Stimulated activated CD8-positive, alpha-beta memory T cell treated with anti-CD3 and anti-CD28 coated beads, Interleukin-4, amount 100 ng/mL, for 4 hours (primary cell): ENCODE measurements at places on chromosomes 5 and 9.

GRCh38 chr9:135905380-135906258 lies 1.7 kb downstream of the CAMSAP1 start:
- DNase-seq = peak; percentile 42

DNA sequence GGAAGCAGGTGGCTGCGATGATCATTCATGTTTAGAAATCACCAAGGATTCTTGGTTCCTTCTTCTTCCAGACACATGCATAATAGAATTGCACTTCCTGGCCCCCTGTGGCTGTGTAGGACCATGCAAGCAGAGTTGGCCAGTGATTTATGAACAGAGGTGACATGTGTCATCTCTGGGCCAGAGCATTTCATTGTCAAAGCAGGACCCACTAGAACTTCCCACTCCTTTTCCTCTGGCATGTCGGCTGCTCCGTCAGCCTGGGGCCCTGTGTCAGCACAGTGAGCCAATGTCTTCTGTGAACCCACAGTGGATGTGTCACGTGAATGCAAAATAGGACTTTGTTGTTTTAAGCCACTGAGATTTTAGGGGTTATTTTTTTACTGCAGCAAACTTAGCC lies 59.2 kb downstream of the HSD17B3 start:
- no peak for DNase-seq

- DNase-seq = peak; percentile 1
These were observed 44.5 kb downstream of the AGXT2 start for GRCh38 chr5:35003018-35003957.

GRCh38 chr5:35341189-35341588 lies 110.9 kb upstream of the PRLR start:
- DNase-seq = no peak

DNA sequence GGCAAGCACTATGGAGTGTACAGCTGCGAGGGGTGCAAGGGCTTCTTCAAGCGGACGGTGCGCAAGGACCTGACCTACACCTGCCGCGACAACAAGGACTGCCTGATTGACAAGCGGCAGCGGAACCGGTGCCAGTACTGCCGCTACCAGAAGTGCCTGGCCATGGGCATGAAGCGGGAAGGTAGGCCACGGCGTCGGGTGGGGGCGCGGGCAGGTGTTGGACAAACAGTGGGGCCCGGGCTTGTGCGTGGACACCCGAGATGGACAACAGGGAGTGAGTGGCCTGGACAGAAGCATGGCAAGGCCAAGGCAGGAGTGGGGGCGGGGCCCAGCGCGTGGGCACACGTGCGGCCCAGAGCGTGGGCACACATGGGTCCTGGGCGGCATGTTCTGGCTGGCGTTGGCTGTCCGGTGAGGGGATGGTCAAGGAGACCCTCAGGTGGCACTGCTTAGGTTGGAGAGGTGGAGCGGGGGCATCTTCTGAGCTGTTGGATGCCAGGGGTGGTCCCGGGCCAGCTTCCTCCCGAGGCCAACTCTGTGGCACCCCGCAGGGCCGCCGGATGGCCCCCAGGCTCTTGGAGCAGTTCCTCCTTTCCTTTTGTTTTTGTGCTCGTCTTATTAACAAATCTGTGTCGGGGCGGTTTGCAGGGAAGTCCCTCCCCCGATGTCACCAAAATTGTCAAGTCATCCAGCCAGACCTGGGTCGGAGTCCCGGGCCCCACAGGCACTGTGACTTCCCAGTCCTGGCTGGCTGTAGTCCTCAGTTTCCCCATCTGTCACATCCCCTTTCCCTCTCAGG lies 82.9 kb downstream of the RXRA start:
- DNase-seq = no peak

DNA sequence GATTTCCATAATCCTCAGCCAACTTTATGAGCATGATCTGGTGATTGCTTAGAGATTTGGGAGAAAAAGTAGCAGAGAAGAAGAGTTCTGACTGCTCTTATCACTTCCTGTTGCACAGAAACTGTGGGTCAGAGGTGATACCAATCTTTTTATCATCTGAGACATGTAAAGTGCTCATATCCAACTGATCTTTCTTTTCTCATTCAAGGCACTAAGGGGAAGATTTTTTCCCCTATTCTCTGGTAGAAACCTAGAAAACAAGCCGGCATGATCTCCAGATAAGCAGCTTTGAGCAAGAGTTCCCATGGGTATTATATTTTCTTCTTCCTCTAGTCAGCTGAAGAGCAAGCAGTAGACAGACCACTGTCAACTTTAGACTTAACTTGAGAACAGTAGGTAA lies 29.0 kb upstream of the GPR150 start:
- no peak for DNase-seq

- DNase-seq = no peak
These were observed 54.1 kb upstream of the DMRTA1 start for GRCh38 chr9:22392523-22392922.

DNA sequence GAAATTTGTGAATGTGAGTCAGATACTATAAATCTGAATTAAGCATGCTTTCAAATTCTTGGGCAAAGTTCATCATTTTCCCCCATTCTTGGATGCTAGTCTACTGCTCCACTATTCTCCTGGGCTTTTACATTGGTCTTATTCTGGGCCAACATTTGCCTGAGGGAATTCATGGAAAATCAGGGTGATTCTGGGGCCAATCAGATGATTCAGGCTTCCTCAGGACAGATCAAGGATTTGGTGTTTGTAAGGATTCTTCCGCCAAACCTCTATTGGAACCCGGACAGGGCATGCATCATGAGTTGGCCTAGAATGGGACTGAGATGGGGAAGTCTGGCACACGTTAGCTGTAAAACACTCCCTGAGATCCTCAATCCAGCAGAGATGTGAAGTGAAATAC lies 113.8 kb downstream of the MEF2C start:
- DNase-seq = no peak

DNA sequence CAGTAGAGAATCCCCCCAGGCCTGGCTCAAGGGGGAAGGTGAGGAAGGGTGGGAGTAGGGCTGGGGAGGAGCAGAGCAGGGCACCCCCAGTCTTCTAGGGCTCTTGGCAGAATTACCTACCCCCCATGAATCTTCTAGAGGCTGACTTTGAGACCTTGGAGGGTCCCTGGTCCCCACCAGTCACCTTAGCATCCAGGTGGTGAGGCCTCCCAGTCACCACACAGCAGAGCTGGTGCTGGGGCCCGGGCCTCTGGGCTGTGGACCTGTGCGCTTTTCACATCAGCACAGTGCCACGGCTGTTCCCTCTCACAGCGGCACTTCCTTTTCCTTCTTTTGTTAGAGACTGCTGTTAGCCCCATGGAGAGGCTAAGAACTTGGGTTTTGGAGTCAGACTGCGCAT lies 148.6 kb upstream of the PITX1 start:
- DNase-seq = no peak

GRCh38 chr9:34185778-34186551 lies 7.1 kb downstream of the UBAP1 start:
- DNase-seq = no peak

GRCh38 chr9:20043035-20043434 lies 254.2 kb upstream of the SLC24A2 start:
- DNase-seq = no peak

DNA sequence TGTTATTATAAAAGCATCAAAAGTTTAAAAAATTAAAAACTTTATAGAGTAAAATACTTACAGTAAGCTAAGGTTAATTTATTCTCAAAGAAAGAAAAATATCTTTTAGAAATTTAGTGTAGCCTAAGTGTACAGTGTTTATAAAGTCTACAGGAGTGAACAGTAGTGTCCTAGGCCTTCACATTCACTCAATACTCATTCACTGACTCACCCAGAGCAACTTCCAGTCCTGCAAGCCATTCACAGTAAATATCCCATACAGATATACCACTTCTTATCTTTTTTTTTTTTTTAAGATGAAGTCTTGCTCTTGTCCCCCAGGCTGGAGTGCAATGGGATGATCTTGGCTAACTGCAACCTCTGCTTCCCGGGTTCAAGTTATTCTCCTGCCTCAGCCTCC lies 73.1 kb upstream of the FST start:
- no peak for DNase-seq

- DNase-seq = no peak
These were observed 433.8 kb upstream of the CDH9 start for GRCh38 chr5:27472000-27472763.

DNA sequence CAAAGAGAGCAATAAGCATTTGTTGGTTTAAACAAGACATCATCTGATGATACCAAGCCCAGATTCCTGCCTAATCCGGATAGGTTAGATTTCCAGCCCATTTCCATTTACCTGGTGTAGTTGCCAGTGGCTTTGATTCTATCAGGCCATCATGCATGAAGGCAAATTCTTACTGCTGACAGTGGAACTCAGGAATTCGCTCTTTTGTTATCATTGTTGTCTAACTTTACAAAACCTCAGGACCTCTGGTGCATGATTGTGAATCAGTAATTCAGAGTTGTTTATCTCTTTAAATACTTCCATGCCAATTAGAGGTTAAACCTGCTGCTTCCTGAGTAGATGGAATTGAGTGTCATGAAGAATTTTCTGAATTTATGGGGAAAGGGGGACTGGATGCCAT lies 76.5 kb downstream of the C9orf152 start:
- DNase-seq = no peak

GRCh38 chr5:116922532-116922931 lies 347.9 kb upstream of the SEMA6A start:
- no peak for DNase-seq

DNA sequence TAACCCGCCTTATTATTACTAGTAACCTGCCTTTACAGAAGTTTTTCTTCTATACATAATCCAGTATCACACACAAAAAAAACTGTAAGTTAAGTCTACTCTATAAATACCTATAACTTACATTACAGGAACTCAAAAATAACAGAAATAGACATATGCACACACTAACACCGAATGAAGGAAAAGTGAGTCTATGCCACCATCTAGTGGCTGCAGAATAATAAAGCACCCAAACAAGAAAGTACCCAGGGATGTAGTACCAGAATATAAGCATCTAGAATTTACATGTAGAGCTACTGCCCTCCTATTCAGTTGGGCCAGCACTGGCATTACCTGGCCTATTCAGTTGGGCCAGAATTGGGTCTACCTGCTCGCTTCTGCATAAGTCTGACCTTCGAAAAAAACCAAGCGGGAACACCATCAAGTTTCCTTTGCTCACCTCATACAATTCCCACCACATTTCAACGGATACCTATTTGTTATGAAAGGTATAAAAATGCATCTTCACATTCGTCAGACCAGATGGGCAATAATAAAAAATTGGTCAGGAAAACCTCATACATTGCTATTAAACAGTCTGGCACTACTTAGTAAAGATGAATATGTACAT lies 4.0 kb upstream of the NIPSNAP3A start:
- DNase-seq = no peak

DNA sequence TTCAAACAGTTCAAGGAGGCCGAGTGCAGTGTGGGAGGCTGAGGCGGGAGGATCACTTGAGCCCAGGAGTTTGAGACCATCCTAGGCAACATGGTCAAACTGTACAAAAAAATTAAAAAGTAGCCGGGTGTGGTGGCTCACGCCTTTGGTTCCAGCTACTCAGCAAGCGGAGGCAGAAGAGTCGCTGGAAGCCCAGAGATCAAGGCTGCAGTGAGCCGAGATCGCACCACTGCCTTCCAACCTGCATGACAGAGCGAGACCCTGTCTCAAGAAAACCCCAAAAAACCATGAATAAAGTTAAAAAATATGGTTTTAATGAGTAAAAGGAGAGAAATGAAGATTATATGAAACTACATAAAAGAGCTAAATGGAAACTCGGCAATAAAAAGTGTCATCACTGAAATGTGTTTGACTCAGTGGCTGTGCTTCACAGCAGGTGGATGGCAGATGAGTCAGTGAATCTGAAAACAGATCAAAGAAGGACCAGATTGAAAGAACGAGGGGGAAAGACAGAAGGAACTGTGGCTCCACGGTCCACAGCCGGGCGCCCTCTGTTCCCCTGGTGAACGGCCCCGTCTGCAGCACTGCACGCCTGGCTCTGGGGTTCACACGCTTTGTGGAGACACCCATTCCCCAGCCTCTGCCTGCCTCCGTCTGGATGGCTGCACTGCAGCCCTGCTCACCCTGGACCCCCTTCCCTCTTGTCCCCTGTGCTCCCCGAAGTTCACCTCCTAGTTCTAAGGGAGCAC lies 25.1 kb downstream of the EXD3 start:
- DNase-seq = no peak

DNA sequence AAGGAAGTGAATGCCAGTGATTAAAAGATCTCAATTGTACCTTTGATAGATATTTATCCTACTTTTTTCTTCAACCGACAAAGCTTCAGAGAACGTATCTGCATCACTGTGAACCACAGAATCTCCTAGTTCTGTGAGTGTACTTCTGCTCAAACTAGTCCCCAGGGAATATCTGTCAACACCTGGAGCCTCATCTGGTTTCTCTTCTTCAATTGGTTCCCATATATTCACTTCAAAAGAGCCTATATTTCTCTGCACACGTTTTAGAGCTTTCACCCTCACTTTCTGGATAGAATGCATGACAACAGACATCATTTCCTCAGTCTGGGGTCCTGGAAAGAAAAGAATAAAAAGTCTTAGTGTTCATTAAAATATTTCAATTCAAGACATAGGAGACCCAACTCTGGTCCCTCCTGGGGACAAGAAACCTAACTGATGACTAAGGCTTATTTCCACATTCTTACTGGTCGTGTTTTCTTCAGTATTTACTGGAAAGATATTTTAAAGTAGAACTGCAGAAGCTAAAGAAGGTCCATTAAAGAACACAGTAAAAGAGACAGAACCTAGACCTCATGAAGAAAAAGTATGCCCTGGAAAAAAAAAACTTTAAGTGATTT lies 64.3 kb downstream of the CPLANE1 start:
- DNase-seq = no peak

DNA sequence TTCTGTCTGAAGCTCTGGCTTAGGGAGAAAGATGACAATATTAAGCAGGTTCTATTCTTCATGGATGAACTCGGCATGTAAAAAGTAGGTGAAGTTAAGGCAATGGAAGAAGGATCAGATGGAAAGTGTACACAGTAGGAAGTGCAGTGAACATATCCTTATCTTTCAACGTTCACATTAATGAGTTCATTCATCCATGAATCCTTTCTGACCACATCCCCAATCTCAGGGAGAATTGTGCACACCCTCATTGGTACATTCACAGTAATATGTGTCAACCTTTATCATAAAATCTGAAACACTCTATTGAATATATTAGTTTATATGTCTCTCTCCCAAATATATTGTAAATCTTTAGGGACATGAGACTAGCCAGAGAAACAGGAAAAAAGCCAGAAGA lies 5.5 kb downstream of the GIN1 start:
- DNase-seq = no peak

DNA sequence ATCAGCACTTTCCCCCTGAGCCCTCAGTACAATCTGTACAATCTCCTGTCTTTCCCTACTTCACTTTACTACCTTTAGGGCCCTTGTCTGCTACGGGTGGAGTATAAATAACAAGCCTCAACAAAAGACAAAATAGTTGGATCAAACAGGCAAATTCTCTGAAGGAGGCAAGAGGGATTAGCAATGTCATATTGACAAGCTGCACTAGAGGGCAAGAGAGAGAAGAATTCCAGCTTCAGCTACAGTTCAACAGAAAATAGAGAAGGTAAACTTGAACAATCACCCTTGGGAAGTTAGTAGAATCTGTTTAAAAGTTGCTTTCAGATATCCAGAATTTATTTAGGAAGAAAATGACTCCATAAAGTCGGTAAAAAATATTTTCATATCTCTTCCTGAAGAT lies 68.4 kb upstream of the IZUMO3 start:
- no peak for DNase-seq
